ENCODE measurements at places on chromosomes 6 and 20.
A peak's percentile ranks its signal among the peaks of the same experiment; 100 is the strongest.

DNA sequence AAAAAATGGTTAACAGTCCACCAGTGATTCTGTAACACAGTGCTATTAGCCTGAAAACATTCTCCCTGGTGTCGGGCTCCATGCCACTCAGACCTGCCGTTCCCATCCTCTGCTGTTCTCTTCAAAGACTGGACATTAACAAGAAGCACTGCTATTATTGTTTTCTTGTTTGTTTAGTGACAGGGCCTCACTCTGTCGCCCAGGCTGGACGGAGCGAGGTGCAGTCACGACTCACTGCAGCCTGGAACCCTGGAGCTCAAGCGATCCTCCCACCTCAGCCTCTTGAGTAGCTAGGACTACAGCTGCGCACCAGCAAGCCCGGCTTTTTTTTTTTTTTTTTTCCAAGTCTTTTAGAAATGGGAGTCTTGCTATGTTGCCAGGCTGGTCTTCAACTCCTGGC is 9.6 kb downstream of the RMND1 start:
- no peak for DNase-seq

- no peak for DNase-seq
Observed at GRCh38 chr20:49706630-49707091, 7.0 kb downstream of the B4GALT5 start.

DNA sequence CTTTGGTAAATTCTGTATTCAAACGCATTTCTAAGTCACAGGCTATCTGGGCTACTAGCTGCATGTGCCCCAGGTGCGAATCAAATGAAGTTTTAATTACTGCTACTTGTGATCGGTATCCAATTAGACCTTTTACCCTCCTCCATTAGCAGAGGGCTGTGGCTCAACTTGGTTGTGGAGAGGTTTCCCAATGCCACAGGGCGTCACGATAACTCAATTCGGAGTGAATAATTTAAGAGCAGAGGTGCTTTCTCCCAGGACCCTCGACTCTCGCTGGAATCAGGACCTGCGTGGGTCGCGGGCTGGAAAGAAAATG is 640 bp downstream of the SAYSD1 start:
- no peak for DNase-seq

GRCh38 chr20:50014570-50015562 is 32.1 kb downstream of the SNAI1 start:
- no peak for DNase-seq

DNA sequence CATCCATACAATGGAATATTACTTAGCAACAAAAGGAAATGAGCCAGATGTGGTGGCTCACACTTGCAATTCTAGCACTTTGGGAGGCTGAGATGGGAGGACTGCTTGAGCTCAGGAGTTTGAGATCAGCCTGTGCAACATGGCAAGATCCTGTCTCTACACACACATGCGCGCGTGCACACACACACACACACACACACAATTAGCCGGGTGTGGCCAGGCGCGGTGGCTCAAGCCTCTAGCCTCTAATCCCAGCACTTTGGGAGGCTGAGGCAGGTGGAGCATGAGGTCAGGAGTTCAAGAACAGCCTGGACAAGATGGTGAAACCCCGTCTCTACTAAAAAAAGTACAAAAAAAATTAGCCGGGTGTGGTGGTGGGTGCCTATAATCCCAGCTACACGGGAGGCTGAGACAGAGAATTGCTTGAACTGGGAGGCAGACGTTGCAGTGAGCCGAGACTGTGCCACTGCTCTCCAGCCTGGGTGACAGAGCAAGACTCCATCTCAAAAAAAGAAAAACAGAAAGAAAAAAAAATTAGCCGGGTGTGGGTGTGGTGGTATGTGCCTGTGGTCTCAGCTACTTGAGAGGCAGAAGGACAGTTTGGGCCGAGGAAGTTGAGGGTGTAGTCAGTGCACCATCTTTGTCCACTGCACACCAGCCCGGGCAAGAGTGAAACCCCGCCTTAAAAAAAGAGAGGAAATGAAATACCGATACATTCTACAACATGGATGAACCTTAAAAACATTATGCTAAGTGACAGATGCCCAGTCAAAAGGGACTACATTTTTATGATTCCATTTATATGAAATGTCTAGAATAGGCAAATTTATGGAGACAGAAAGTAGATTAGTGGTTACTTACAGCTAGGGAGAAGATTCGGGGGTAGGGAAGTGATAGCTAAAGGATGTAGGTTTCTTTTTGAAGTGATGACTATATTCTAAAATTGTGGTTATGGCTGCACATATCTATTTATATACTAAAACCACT is 52.5 kb downstream of the RBL1 start:
- DNase-seq, result no peak

DNA sequence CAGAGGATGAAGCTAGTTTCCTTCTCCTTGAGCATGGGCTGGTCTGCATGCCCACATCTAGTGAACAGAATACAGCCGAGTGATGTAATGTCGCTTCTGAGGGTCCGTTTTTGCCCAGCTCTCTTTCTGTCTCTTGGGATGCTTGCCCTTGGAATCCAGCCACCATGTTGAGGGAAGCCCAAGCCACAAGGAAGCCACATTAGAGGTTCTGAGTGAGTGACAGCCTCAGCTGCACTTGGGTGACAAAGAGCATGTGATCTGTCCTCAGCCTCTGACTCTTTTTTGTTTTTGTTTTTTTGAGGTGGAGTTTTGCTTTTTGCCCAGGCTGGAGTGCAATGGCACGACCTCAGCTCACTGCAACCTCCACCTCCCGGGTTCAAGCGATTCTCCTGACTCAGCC is 100.6 kb upstream of the SALL4 start:
- no peak for DNase-seq

DNA sequence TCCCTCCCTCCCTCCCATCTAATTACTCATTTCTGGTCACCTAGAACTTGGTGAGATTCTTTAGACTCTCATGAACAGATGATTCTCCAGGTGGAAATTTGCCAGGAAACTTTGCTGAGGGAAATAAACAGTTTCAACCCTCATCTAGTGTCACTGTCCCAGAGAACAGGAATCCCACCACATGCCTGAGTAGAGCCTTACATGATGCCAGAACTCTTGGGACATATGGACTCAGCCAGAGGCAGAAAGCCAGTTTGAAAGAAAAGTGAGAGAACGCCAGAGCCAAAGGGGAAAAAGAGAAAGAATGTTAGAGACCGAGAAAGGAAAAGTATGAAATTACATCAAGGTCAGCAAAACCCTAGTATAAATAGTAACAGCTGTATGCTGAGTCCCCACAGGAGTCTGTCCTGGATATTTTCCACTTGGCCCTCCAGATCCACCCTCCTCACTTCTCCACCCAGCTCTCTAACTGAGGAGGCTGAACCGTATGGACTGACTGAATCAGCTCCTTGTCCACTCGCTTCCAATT is 127.5 kb upstream of the COL21A1 start:
- no peak for DNase-seq

GRCh38 chr6:32622545-32623401 is 14.4 kb upstream of the HLA-DQA1 start:
- peak; percentile 37 for DNase-seq

- no peak for DNase-seq
Observed at GRCh38 chr20:53708129-53708968, 114.7 kb upstream of the ZNF217 start.

- DNase-seq, result no peak
Observed at GRCh38 chr6:158437571-158437970, 122.3 kb upstream of the TMEM181 start.

DNA sequence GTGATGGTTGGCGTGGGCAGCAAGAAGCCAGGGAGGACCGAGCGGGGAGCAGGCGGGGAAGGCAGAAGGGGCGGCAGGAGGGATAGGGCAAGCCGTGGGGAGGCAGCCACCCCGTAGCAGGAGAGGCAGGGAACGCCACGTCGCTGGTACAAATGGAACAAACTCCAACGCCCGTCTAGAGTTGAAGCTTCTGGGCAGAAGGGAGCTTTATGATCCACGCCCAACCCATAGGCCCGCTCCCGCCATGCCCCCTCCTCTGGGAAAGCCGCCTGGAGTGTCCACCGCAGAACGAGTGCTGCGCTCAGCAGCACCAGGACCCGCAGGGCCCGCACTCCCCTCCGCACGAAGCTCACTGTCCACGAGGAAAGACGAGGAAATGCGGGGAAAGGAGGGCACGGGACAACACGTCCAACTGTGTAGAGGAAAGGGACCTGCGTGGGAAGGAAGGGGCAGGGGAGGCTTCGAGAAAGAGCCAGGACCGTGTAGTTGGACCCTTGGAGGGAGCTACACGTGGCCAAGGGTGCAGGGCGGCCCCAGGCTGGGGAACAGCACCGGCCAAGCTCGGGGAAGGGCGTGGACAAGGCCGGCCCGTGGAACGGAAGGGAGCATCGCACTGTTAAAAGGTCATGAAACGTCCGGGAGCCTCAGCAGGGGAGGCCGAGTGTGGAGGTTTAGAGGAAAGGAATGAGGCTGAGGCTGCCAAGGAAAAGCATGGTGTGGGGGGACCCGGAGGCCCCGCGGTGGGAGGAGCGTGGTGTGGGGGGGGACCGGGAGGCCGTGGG is 204.0 kb downstream of the DLL1 start:
- no peak for DNase-seq

- no peak for DNase-seq
Observed at GRCh38 chr6:71889366-71889765, 3.0 kb downstream of the RIMS1 start.

GRCh38 chr6:48068278-48069251 is 42.4 kb downstream of the PTCHD4 start:
- DNase-seq, result no peak

- no peak for DNase-seq
Observed at GRCh38 chr20:22698259-22698842, 114.0 kb upstream of the FOXA2 start.

DNA sequence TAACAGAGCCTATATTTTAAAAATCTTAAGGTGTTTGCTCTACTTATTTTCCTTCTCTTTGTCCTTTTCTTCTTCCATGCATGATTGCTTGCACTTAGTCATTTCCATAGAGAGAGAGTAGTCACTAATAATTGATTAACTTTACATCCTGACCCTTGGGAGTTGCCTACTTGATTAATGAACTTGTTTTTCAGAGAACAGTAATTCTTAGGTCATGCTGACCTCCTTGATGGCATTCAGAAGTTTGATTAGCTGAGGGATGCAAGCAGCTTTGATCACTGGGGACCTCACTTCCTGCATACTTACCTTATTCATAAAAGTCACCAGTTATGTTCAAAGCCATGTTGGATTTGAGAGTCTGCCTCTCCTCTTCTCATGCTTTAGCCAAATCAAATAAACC is 715.6 kb upstream of the ID4 start:
- DNase-seq, result no peak

DNA sequence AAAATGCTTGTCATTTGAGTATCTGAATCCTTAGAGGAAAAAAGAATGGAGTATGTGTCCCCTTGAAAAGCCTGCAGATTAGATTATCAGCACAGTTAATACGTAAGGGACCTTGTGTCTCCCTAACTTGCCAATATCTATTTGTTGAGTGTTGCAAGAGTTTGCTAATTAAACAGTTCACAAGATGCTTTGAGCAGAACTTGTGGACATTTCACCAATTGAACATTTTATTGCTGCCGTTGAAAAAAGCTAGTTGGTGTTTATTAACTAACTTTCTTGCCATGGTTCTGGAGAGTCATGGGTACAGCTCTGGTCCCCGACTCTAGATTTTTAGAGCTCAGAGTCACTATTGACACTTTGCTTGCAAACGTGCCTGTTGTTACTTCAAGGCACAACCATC is 30.6 kb upstream of the PRDM1 start:
- DNase-seq, result no peak

- no peak for DNase-seq
Observed at GRCh38 chr6:23097566-23097965, 528.2 kb downstream of the HDGFL1 start.

DNA sequence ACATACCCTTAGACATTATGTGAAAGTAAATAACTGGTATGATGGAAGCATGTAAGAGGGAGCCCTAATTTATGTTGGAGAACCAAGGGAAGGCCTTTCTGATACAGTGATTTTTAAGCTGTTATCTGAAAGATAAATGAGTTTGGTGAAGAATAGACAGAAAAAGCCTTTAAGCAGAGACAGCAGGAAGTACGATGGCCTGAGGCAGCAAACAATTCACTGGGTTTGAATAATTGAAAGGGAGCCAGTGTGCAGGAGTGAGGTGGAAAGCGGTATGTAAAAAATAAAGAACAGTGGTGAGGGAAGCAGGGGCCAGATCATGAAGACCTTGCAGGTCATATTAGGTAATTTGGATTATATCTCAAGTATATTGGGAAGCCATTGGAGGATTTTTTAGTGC is 4.1 kb upstream of the RAB23 start:
- no peak for DNase-seq

GRCh38 chr6:39896701-39897100 is 37.6 kb downstream of the MOCS1 start:
- DNase-seq, result no peak

- DNase-seq, result no peak
Observed at GRCh38 chr20:13744352-13744751, 40.4 kb downstream of the ESF1 start.

DNA sequence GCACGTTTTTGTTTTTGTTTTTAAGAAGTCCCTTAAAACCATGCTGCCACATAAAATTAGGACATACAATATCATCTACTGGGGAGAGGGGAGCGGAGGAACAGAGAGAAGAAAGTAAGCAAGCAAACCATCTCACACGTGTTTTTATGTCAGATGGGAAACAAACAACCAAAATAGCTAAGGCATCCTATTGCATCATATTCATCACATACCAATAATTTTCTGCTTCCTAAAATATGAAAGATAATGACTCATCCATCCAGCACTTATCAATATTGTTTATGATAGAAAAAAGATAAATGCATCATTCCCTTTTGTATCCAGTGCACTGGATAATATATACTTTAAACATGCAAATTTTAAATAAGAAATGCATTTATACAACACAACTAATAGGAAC is 329.6 kb downstream of the RNGTT start:
- no peak for DNase-seq

DNA sequence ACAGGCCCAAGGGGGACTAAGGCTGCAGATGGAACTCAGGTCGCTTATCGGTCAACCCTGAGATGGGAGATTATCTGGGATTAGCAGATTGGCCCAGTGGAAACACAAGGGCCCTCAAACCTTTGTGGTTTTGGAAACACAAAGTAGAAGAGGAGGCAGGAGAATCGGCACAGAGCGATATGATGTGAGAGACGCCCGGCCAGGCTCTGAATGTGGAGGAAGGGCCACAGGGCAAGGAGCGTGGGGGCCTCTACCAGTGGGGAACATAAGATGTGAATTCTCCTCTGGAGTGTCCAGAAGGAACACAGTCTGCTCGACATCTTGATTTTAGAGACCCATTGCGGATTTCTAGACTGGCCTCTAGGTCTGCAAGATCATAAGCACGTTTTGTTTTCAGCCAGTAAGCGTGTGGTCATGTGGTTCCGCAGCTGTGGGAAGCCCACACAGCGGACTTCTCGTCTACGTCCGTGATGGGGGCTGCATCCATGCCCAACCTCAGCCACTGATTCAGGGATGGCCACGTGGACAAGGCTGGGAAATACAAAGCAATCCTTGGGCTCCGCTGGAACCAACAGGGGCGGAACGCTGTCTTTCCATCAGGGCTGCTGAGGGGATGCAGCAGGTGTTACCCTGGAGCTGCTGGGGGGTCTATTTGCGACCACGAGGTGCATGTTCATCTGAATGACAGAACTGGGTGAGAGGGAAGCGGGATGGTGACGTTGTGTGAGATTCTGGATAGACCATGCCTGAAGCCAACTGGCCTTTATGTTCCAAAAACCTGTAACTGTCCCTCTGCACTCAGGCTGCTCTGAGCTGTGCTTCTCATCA is 127.6 kb upstream of the PMEPA1 start:
- DNase-seq, result no peak

GRCh38 chr6:16722630-16723029 is 38.6 kb downstream of the ATXN1 start:
- DNase-seq, result no peak

GRCh38 chr6:131250122-131250521 is 114.9 kb downstream of the AKAP7 start:
- DNase-seq, result no peak

All from stimulated activated CD4-positive, alpha-beta T cell treated with anti-CD3 and anti-CD28 coated beads, TNF-alpha, amount 100 ng/mL, for 48 hours (primary cell).